ENCODE measurements at places on chromosomes 4 and X.
A peak's percentile ranks its signal among the peaks of the same experiment; 100 is the strongest.

GRCh38 chr4:100166297-100167039, 23.8 kb downstream of the DDIT4L start:
- DNase-seq, result no peak

DNA sequence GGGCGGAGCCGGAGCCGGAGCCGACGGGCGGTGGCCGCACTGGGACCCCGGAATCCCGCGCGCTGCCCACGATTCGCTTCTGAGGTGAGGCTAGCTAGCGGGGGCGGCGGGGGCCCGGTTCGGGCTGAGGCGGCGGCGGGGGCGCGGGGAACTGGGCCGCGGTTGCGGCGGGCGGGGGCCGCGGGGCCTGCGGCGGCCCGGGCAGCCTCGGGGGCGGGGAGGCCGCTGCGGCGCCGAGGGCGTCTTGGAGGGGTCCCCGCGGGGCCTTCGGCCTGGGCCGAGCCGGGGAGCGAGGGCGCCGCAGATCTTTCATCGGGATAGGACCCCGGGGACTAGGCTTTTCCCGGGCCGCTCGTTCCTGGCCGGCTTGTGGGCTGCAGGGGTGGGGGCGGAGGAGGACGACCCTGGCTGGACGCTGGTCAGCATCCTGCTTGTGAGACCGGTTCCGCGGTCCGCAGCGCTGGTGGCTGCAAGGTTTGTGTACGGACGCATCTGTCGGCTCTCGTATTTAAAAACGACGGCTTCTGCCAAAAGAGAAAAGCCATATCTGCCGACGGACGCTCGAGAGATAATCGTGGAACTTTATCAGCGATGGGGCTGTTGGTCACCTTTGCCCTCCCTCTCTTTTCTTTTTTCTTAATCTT, 419 bp downstream of the ADD1 start:
- no peak for DNase-seq

DNA sequence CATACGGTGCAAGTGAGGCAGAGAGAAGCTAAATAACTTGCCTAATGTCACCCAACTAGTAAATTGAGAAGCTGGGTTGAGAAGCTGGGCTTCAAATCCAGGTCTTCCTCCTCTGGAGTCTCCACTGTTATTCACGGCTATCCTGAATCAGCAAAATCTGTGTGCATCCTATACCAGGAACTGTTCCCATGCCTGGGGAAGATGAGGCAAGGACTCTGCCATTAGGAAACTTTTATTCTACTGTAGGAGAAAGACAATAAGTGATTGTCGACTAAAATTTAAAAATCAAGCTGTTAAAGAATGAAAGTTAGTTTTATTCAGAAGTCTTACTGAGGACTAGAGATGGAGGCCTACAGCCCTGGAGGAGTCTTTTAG, 872 bp upstream of the TEC start:
- DNase-seq, result no peak

DNA sequence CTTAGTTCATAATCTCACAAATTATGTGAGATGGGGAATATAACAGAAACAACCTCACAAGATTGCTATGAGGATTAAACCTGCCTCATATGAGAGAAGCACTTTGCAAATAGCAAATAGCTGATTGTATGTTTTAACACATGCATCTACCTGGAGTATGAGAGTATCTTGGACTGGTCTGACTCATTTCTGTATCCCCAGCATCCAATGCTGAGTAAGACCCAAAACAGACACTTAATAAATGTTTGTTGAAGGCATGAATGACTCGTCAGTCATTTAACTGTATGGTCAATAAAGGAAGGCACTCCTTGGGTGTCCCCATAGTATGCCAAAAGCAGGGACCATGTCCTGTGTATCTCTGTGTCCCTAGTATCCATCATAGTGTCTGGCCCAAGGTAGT, 350.9 kb upstream of the F9 start:
- no peak for DNase-seq

GRCh38 chrX:64975491-64975890, 759 bp downstream of the ZC4H2 start:
- DNase-seq, result no peak

GRCh38 chrX:136906921-136907510, 26.5 kb upstream of the RBMX start:
- no peak for DNase-seq

DNA sequence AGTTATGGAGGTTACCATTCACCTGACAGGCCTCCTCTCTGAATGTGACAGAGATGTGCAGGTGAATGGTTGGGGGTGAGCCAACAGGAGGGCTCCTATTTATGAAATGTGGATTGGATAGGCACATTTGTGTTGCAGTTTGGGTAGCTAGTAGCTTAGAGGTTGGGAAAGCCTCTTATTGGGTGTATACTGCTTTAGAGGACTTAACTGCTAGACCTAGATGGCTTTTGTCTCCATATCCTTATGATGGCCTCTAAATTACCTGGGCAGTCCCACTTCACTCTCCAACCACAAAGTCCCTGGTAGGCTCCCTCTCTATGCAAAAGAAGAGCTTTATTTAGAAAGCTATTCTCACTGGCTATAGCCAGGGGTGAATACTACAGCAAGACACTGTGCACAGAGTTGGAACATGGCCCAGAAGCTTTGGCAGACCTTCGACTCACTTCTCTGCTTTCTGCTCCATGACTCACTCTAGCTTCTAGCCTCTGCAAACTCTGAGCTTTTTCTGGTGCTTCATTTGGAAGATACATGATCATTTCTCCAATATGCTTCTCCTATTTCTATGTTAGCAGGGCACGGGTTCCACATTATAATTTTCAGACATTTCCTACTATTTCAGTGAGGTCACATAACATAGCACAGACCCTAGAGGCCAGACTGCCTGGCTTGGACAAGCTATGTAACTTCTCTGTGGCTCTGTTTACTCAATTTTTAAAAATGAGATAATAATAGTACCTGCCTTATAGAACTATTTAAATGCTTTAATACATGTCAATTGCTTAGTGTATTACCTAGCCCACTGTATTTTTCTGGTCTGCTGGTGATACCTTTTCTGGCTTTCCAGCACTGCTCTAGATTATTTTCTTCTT, 6.0 kb upstream of the VGLL1 start:
- peak; percentile 11 for DNase-seq

- no peak for DNase-seq
These were observed 307.4 kb downstream of the RAB28 start for GRCh38 chr4:13176741-13177142.

- no peak for DNase-seq
These were observed 116.5 kb upstream of the IQCM start for GRCh38 chr4:149932188-149932587.

DNA sequence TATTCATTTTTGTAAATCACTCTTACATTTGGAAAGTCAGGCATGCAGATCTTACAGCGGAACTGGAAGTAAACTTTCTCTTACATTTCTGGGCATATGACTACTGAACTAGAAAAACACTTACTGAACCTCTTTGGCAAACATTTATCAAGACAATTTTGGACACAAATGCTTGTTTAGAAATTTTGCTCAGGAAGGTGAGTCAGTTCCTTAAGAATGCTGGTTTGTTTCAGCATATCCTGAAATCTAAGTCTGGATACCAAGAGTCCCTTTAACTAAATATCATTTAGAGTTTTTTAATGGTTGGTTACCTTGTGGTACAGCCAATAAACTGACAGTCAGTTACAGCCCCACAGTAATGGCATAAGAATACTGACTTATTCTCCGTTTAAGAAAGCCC, 15.0 kb downstream of the SHISA3 start:
- DNase-seq, result peak; percentile 56
